Psoas muscle (tissue), 8 donors: ENCODE measurements at places on chromosomes 16 and 17. TPM values are rescaled to one million over a fixed set of nuclear protein-coding genes. Genes with fewer than 3 reads are reported as not detected.

GRCh38 chr16:84521497-84521770, 17.0 kb upstream of the MEAK7 start:
- no peaks in the 10 kb centered on the region for H3K36me3 ChIP-seq
- H3K4me1 ChIP-seq, result no peaks in the 10 kb centered on the region
- DNase-seq, result no peak
- H3K27ac ChIP-seq, result no peak overlapping the region
- H3K4me3 ChIP-seq, result no peak overlapping the region

GRCh38 chr17:43768382-43768781, 9.8 kb upstream of the SOST start:
- peaks cover 47% of the 10 kb centered on the region for H3K4me1 ChIP-seq
- H3K36me3 ChIP-seq, result peaks cover 81% of the 10 kb centered on the region
- no peak for DNase-seq

GRCh38 chr17:35586569-35587073, 501 bp upstream of the AP2B1 start:
- peak overlapping the region; percentile 74 for H3K4me3 ChIP-seq
- no peak for DNase-seq
- H3K36me3 ChIP-seq, result no peaks in the 10 kb centered on the region
- H3K27ac ChIP-seq, result peak overlapping the region; percentile 93

DNA sequence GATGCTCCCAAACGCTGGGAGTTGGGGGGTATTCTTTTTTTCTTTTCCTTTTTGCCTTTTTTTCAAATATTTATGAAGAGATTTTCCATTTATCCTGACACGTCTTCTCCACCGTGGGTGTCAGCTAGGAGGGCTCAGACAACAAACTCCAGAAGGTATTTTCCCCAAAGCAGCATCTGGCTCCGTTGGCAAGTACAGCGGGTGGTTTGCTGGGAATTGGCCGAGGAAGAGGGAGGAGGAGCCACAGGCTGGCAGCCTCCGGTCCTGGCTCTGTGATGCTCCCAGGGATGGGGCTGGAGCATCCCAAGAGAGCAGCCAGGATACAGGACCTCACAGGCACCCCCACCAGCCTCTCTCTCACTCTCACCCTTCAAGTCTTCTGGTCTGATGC, 10.9 kb upstream of the CACNG4 start:
- no peak for DNase-seq
- H3K4me1 ChIP-seq, result peaks cover 18% of the 10 kb centered on the region
- H3K27ac ChIP-seq, result no peak overlapping the region
- no peak overlapping the region for H3K4me3 ChIP-seq
- no peaks in the 10 kb centered on the region for H3K36me3 ChIP-seq
- H3K27me3 ChIP-seq, result no peaks in the 10 kb centered on the region

DNA sequence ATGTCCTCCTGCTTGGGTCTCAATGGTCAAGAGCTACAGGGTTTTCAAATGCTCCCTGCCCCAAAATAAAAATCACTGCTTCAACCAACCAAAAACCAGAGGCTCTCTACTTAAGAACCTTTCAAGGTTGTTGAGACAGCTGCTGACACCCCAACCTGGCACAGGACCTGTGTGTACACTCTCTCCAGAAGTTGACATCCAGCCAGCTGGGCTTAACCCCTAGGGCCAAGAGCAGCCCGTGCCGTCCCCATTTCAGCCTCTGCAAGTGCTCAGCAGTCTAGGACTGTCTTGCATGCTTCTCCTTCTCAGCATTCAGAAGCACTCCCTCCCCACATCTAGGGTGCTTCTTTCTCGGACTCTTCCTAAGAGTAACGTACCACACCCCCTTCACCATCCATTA, 59.0 kb upstream of the TRAP1 start:
- peaks cover 25% of the 10 kb centered on the region for H3K4me1 ChIP-seq
- H3K27ac ChIP-seq, result no peak overlapping the region
- H3K27me3 ChIP-seq, result no peaks in the 10 kb centered on the region
- no peak for DNase-seq
- peaks cover 93% of the 10 kb centered on the region for H3K36me3 ChIP-seq

KRTAP17-1 gene
- not detected for total RNA-seq
